ENCODE measurements at places on chromosomes 11 and 22.
A peak's percentile ranks its signal among the peaks of the same experiment; 100 is the strongest.

- no peak for DNase-seq
Observed at GRCh38 chr11:17446482-17446881, 30.2 kb downstream of the ABCC8 start.

- no peak for DNase-seq
Observed at GRCh38 chr11:128164080-128164741, 423.1 kb downstream of the ETS1 start.

- peak; percentile 37 for DNase-seq
Observed at GRCh38 chr11:36306888-36307287, 10.8 kb downstream of the PRR5L start.

GRCh38 chr22:45918459-45919370 is 58.2 kb downstream of the WNT7B start:
- DNase-seq: no peak

DNA sequence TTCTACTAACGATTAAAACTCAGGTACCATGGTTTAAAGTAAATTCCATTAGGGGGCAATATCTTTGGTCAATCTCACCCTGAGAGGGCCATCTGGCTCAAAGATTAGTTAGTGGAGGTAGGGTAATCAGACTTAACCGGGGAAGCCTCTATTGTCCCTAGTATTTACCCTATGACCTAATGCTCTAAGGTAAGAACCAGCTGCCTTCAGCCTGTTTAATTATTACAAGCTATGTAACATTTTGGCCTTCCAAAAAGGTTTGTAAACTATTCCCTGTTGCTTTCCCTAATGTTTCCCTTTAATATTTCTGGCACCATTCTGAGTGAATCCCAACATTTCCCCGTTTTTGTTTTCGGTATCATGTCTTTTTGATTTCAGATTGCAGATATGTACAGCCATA is 15.1 kb upstream of the GLYATL1 start:
- no peak for DNase-seq

GRCh38 chr22:36986242-36986821 is 32.9 kb downstream of the TST start:
- DNase-seq: peak; percentile 68

DNA sequence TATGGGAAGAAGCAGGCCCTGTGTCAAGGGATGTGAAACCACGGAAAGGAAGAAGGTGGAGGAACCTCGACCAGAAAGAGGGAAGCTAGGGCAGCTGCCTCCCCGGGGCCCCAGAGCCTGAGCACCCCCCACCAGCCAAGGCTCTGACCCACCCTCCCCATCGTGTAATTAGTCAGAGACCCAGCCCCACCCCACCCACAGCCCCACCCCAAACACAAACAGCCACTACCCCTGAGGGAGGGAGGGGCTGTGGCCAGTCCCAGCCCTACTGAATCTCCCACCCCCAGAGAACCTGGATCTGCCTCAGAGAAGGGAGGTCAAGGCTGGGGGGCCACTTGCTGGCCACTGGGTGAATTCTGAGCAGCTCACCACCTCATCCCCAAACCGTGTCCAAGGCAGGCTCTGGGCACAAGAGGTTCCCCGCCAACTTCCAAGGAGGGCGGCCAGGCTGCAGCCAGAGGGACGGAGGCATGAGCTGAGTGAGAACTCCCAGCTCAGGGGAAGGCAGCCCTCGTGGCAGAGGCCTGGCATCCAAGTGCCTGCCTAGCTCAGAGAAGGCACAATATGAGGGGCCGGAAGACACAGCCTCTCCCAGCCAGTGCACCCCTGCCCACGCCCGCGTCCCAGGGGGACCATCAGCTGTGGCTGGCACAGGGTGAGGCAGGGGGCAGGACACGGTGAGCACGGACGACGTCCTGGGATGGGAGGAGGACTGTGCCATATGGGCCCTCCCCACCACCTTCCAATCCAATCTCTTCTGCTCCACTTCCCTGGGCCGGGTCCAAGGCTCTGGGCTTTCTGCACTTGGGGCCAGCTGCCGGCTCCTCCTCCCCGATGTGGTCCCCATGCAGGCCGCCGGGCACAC is 2.7 kb downstream of the PLXNB2 start:
- DNase-seq: no peak

DNA sequence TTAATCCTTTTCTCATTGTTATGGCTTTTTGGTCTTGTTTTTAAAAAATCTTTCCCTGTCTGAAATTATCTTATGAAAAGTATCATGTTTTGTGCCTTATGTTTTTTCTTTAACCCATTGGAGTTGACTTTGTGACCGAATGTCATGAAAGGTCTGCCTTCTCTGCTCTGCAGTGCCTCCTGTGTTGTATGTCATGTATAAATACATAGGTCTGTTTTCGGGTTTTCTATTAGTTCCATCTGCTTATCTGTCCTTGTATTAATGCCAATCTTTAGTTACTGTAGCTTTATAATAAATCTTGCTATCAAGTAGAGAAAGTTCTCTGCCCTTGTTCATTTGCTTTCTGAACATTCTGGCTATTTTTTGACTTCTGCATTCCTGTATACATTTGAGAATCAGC is 73.0 kb downstream of the ZBTB44 start:
- no peak for DNase-seq

GRCh38 chr11:101741479-101742175 is 157.8 kb upstream of the TRPC6 start:
- DNase-seq: no peak

- DNase-seq: no peak
Observed at GRCh38 chr11:69337211-69337721, 43.3 kb downstream of the MYEOV start.

DNA sequence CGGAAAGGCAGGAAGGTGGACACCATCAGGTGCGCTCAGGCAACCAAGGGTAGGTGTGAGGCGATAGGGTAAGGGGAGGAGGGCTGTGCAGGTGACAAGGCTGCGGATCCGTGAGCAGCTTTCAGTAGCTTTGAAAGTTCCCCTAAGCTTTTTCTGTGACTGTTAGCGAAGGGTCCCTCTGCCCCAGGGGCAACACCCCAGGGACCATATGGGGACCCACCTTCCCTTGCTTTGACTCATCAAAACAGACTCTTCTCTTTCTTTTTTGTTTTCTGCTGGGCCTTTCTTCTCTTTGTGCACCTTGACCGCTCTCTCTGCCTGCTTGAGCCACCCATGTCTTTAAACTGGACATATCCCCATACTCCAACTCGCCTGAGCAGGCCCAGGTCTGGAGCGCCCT is 136.9 kb downstream of the FEZ1 start:
- no peak for DNase-seq

DNA sequence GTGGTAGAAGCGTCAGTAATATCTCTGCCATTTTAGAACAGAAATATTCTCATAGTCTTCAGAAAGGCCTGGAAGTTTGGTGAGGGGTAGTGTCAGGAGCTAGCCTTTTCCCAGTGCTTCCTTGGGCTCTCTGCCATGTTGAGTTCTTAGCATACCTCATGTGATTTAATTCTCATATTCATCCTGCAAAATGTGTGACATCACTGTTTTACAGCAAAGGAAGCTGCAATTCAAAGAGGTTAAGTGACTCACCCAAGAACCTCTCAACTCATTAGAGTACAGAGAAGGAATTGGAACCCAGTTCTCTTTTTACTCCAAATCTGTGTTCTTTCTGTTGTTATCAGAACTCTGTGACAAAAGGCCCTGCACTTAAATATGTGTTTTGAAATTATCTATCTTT is 72.1 kb downstream of the RNF169 start:
- DNase-seq: no peak

DNA sequence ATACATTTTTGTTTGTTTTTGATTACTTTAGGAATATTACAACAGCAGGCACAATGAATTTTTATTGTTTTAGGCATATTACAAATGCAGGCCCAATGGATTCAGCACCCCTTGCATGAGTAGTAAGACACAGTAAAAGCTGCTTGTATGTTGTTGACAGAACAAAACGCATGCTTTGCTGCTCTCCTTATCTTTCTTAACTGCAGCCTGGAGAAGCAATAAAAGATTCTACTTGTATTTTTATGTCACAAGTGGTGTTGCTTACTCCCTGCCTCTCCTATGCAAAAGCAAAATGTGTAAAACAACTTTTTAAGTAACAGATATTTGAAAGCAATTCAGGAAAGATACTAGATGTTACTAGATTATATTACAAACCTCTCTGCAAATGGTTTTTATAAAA is 73.9 kb downstream of the TRPC6 start:
- DNase-seq: no peak

GRCh38 chr11:66267039-66267378 is 1.4 kb upstream of the RAB1B start:
- DNase-seq: peak; percentile 34

GRCh38 chr11:62295504-62295903 is 3.4 kb downstream of the SCGB1D4 start:
- peak; percentile 64 for DNase-seq

DNA sequence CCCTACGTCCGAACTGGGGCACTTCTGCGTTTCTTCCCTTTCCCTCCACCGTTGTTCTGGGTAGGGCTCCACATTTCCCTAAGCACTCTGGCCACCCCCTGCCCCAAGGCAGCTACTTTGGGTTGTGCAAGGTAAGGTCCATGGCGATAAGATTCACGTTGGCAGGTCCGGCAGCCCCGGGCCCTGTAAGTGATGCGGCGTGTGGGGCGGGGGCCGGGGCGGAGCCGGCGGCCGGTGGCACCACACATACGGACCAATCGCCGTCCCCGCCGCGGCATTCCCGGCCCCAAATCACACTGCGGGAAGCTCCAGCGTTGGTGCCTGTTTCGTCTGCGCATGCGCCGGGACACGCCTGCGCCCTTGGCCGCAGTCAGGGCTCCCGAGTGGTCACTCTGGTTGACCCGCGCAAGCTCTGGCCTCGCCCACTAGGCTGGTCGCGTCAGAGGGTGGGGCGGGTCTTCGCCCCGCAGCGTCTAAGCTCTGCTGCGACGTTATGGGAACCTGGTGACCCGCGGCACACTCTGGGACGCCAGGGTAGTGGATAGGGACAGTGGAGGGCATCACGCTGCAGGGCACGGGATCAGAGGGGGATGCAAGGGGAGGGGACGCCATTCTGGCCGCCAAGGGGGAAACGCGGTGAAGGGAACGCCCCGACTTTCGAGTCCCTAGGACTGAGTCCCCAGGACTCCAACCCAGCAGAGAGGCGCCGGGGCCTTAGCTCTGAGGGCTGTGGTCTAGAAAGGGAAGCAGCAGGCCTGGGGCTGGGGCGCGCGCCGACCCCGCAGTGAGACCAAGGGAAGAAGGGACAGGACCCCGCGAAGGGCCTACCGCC is 1.6 kb downstream of the FADS1 start:
- DNase-seq: peak; percentile 97

GRCh38 chr11:93494357-93494756 is 48.8 kb downstream of the SMCO4 start:
- DNase-seq: peak; percentile 49

DNA sequence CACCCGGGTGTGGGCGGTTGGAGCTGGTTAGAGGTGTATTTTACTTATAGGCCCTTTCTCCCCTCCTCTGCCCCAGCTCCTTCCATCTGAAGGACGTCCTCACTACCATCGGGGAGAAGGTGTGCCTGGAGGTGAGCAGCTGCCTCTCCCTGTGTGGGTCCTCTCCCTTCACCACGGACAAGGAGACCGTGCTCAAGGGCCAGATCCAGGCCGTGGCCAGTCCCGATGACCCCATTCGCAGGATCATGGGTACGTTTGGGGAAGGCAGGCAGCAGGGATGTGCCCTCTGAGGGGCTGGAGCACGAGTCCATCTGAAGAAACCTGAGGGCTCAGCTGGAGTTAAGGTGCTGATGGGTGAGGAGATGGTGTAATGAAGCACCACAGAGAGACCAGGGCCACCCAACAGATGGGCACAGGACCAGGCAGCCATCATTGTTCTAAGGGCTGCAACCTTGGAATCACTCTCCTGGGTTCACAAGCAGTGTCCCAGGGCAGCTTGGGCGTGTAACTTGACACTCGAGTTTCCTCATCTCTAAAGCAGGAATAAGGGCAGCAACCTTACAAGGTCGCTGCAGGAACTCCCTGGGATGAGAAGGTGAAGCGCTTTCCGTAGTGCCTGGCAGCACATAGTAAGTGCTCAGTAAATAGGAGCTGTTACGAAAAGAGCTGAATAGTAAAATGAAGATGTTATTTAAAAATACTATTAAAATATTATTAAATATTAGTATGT is 29.4 kb downstream of the TCP11L1 start:
- peak; percentile 12 for DNase-seq

- DNase-seq: no peak
Observed at GRCh38 chr22:24506802-24507438, 11.8 kb downstream of the UPB1 start.

- no peak for DNase-seq
Observed at GRCh38 chr11:4677948-4678347, 19.7 kb downstream of the OR51E2 start.

DNA sequence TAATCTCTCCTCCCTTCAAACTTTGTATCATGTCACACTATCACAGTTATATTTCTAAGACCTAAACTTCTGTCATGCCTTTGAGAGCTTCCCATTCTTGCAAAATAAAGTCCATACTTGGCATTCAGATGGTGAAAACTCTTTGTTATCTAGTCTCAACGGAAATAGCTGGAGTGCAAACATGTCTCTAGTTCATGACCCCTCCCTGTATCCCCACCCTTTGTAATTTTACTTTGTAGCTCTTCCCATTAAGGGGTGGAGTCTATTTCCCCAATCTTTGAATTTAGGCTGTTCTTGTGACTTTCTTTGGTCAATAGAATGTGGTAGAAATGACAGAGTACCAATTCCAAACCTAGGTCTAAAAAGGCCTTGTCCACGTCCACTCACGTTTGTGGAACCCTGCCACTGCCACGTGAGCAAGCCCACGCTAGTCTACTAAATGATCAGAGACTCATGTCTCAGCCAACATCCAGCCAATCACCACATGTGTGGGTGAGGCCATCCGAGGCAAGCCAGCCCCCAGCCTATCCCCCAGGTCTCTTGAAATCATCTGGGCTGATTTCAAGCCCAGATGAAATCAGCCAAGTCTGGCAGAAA is 23.4 kb downstream of the SLN start:
- no peak for DNase-seq

All from iPS-NIHi11 (cell line).